Camera-type eye (tissue), 1 donor: ENCODE measurements at places on chromosomes 1 and 21. TPM values are rescaled to one million over a fixed set of nuclear protein-coding genes. Genes with fewer than 3 reads are reported as not detected.

Gene VHLL
- total RNA-seq = not detected

Gene S100A7A
- total RNA-seq = not detected

Gene CHAF1B
- total RNA-seq = 2.9 TPM

Gene FMO2
- 5.7 TPM for total RNA-seq

Gene PRAMEF26
- total RNA-seq = not detected

Gene RGS8
- 160 TPM for total RNA-seq

Gene GBP4
- total RNA-seq = 6.5 TPM
